ENCODE measurements at places on chromosomes 5 and 9.

GRCh38 chr5:78899922-78900362 is 85.2 kb downstream of the ARSB start:
- no peak for DNase-seq

DNA sequence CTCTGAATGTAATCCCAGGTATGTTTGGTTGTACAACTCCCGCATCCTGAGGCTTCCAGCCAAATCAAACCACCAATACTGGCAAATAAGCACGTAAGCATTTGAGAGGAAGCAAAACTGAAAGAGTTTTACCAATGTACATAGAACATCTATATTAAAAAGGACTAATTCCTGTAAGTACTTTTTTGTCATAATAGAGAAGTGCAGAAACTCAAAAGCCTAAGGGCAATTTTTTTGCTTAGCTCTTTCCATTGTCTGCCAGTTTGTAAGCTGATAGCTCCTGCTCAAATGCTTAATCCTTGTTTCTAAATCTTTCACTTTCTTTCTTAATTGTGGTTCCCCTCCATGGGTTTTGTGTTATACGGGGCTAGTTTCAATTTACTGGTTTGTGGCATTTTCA is 1151.8 kb downstream of the CDH12 start:
- no peak for DNase-seq

DNA sequence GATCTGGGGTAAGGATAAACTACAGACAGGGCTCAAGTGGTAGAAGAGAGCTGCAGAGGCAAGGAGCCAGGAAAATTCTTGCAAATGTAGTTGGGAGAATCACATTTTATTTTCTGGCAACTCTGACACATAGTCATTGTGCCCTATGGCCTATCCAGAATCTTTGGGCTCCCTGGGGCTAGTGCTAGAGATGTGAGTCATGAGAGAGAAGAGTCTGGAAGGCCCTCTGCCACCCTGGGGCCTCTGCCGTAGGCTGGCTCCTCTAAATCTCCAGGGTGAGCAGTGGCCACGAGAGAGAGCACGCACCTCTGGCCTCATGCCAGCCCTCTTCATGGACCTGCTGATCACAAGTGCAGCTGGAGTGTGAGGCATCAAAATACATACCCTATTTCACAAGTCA is 74.3 kb upstream of the SSBP2 start:
- no peak for DNase-seq

DNA sequence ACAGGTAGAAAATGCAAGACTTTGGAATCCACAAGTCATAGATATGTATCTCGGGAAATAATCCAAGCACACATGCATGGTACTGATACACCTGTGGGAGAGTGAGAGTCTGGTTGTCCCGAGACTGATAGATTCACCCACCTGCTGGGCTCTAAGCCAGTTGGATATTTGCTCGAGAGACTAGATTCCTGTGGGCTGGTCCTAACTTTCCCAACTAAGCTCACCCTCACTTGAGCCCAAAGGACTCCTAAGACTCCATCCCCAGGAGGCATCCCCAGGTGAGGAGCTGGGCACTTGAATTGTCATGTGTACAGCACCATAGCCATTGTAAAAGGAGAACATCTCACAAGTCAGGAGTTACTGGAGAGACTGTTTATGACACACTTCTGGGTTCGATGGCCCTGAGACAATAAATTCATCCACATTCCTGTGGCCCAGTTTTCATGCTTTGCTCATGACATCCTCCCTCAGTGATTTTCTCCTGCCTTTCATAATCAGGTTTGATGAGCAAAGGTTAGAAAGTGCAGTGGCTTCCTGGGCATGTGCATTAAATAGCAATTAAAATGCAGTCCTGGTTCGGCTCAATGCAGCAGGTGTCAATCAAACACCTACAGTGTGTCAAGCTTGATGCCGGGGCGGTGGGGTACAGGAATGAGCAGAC is 18.1 kb downstream of the SLC1A1 start:
- no peak for DNase-seq

DNA sequence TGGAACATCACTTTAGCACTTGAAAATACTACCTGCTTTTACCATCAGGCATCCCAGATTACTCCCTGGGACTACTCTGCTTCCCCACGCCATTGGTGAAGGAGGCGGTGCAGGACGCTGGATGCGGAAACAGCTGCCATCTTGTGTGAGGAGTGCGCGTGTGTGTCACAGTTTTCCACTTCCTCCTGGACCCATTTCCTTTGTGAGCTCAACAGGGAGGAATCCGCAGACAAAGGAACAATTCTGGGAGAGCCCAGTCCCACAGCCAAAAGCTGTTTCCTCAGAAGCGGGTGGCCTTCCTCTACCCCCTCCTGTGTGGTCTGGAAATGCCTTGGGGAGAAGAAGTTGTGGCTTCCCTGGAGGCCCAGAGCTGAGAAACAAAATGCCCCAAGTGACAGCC is 16.8 kb downstream of the AFAP1L1 start:
- DNase-seq = no peak

- DNase-seq = no peak
Observed at GRCh38 chr9:33139421-33140228, 27.5 kb downstream of the B4GALT1 start.

DNA sequence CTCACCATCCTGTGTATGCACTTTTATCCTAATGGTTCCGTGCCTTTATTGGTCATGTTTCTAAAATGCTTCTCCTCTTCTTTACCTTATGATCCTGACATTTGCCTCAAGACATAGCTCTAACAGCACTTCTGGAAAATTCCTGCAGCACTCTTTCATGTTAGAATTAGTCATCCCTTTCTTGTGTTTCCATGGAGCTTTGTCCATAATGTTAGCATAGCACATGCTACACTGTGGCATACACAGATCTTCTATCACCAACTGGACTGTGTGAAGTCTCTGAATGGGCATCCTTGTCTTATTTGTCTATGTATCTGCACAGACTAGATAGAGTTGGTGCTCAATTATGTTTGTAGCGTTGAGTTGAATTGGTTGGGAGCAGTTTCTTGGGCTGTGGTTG is 2.0 kb downstream of the SCGB3A2 start:
- DNase-seq = no peak

DNA sequence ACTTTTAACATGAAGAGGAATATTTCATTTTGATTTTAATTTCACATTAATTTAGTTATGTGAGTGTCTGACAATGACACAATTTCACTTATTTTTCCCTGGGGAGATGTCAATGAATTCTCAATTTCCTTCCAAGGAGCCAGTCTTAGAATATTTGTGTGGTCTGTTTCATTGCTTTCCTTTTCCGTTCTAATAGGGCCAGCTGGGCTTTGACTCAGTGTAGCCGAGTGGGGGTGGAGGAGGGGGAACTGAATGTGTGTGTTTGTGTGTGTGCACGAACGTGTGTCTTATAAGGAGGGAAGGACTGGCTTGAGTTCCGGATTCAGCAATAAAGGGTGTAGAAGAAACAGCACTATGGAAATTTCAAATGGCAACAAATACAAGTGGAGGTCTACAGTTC is 100.0 kb downstream of the BASP1 start:
- no peak for DNase-seq

GRCh38 chr5:37090123-37090726 is 159.0 kb downstream of the CPLANE1 start:
- DNase-seq = no peak

- DNase-seq = no peak
Observed at GRCh38 chr5:159018855-159019254, 80.9 kb downstream of the EBF1 start.

- DNase-seq = peak; percentile 91
Observed at GRCh38 chr9:128191406-128192046, at the start of gene CIZ1. Gene CIZ1, minus strand, starts transcription at chr9:128191572. Its CDS starts 715 bp downstream, at chr9:128190857.

GRCh38 chr5:173300389-173301047 is 27.7 kb downstream of the STC2 start:
- no peak for DNase-seq

DNA sequence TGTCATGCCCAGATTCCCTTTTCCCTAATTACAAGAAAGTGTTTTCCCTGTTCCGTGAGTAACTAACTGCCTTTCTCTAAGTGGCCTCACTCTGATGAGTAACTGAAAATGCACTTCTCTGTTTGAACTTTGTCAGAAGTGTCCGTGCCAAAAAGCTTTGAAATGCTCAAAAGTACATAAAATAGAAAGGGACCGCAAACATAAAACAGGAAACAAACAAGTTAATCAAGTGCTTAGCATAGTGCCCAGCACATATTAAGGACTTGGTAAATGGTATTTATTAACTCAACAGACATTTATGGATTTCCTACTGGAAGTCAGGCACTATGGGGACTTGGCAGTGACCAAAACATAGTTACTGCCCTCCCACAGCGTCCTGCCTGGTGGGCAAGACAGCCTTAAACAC is 22.3 kb downstream of the AQP3 start:
- no peak for DNase-seq

GRCh38 chr9:136700304-136700703 is 12.1 kb upstream of the DIPK1B start:
- no peak for DNase-seq

- no peak for DNase-seq
Observed at GRCh38 chr5:68250661-68251298, 35.2 kb downstream of the PIK3R1 start.

- no peak for DNase-seq
Observed at GRCh38 chr9:134730011-134730760, 88.6 kb downstream of the COL5A1 start.

DNA sequence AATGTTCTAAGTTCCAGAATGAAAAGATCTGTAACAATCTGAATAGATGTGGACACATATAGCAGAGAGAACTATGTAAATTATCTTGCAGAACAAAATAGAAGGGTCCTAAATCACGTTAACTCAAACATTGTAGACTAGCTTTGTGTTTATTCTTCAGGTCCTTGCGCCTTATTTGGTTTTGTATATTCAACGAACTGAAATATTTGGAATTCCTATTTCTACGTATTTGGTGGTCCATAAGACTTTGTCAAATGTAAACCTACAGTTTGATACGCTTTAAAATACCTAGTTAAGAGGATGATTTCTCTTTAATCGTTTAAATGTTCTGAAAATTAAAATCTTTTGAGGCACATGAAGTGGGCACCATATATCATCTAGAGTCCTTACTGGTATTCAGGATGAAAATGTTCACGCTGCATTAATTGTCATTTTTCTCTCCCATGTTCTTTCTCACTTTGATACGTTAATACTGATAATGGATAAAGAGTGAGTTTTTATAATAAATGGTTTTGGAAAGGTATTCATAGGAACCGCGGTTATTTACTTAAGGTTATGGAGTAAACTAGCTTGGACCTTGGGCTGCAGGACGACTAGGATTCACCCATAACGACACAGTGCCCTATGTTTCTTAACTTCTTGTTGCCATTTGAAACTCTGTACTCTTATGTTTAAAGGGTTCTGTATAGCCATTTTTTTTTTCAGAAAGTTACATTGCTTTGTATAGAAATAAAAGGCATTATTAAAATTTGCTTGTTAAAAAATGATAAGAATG is 45.3 kb downstream of the NDFIP1 start:
- no peak for DNase-seq

DNA sequence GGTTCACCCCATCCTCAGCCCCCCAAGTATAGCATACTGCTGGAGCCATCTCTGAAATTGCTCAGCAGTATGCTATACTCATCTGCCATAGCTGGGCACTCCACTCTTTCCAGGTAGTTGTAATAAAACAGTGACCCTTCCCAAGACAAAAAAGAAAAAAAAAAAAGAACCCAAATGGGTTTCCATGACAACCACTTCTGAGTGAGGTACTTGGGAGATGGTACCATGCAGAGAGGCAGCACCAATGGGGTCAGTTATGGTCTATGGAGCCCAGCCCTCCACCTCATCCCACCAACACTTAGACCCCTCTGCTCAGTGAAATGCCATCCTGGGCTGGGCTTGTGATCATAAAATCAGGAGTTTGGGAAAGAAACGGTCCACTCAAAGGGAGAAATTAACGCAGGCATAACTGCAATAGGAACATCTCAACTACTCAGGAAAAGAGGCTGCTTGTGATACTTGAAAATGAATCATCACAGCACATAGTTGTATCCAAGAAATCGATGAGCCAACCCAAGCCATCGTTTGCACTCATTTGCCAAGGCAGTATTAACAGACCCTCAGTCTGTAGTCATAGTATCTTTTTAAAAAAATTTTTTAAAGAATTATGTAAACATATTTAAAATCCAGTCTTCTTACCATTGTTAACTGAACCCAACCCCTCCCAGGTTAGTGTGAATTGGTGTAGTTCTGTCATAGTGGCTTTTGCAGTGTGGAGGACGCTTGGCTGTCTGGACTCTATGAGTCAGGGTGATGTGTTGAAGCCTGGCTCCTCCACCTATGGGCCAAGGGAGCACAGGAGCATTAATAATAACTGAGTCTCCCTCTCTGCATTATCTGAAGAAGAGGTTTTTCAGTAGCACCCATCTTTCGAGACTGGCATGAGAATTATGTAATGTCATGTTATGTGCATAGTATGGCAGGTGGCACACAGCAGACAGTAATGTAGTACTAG is 402.7 kb downstream of the SPOCK1 start:
- no peak for DNase-seq

- DNase-seq = no peak
Observed at GRCh38 chr9:570187-570586, 271.3 kb upstream of the DMRT1 start.

DNA sequence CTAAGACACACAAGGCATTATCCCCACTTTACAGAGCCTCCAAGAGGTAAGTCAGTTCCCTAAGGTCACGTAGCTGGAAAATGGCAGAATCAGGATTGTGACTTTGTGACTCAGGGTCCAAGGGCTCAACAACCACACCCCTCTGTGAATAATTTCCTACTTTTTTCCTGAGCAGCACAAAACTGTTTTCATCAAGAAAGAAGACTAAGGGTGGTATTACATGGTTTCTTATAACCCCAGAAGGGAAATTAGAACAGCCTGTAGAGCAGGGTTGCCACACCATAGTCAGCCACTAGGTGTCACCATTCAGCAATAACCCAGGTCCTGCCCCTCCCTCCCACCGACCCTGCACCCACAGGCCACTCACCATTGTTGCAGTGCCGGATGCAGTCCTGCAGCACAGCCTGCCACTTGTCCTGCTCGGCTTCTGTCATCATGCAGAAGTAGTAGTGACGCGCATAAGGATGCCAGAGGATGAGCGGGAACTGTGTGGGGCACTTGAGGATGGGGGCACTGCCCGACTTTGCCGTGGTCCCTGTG is 72.1 kb downstream of the LRSAM1 start:
- DNase-seq = peak; percentile 65

GRCh38 chr9:133540698-133541025 is 6.2 kb downstream of the ADAMTSL2 start:
- no peak for DNase-seq

- DNase-seq = no peak
Observed at GRCh38 chr5:14166437-14166836, 23.3 kb downstream of the TRIO start.

DNA sequence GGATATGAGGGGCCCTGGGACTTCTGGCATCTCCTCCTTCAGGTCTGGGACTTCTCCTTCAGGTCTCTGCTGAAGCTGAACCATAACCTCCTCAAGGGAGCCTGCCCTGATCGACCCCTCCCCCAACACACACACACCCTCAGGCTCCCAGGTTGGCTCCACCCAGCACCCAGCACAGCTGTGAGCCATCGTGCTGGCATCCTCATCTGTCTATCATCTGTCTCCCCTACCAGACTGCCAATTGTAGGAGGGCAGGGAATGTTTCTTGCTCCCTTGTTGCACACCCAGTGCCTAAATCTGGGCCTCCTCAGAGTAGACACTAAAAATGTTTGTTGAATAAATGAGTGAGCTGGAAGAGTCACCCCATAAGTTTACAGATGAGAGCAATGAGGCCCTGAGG is 71.4 kb downstream of the LRSAM1 start:
- no peak for DNase-seq

GRCh38 chr9:113416149-113416721 is 5.7 kb downstream of the C9orf43 start:
- DNase-seq = no peak
